SK-N-SH (cell line): ENCODE measurements at places on chromosomes 7 and 10.
A peak's percentile ranks its signal among the peaks of the same experiment; 100 is the strongest.

- no peak for DNase-seq
These were observed 57.9 kb downstream of the MKX start for GRCh38 chr10:27687743-27688142.

DNA sequence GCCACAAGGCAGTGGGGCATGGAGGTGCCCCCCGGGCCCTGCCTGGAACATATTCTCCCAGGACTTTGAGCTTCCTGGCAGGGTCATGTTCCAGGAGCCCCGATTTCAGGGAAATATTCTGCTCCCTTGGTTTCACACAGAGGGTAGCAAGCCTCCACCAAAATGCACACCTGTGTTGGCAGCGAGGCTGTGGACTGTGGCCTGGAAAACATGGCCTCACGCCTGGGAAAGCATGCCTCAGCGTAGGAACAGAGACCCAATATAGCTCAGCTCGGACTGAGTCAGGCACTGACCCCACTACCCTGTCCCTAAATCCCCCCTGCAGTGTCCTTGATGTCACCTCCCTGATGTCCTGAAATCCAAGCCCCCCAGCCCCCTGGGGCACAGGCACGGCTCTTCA lies 92.0 kb downstream of the KCNMA1 start:
- DNase-seq, result no peak

DNA sequence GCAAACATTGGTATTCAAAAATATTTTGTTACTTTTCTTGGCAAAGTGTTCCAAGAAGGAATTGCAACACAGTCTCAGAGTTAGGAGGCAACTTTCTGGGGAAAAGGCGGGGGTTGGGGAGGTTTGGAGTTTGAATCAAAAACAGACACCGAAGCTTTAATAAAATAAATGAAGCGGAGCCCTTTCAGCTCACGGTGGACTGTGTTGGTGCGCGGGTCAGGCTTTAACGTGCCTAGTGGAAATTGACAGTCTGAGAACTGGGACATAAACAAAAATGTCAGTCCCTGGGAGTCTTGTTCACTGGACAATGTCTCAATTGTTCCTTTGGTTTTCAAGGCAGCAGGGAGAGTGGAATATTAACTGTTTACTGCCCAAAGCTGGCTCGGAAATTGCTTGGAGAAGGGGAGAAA lies 109.3 kb downstream of the TCF7L2 start:
- peak; percentile 29 for DNase-seq

GRCh38 chr10:58758321-58758720 lies 245.6 kb downstream of the BICC1 start:
- no peak for DNase-seq

- DNase-seq, result no peak
These were observed 36.4 kb downstream of the CABCOCO1 start for GRCh38 chr10:61698968-61699655.
